ENCODE measurements at places on chromosomes 3 and 15.

GRCh38 chr3:147816752-147817151 lies 407.6 kb downstream of the ZIC1 start:
- no peak for DNase-seq

DNA sequence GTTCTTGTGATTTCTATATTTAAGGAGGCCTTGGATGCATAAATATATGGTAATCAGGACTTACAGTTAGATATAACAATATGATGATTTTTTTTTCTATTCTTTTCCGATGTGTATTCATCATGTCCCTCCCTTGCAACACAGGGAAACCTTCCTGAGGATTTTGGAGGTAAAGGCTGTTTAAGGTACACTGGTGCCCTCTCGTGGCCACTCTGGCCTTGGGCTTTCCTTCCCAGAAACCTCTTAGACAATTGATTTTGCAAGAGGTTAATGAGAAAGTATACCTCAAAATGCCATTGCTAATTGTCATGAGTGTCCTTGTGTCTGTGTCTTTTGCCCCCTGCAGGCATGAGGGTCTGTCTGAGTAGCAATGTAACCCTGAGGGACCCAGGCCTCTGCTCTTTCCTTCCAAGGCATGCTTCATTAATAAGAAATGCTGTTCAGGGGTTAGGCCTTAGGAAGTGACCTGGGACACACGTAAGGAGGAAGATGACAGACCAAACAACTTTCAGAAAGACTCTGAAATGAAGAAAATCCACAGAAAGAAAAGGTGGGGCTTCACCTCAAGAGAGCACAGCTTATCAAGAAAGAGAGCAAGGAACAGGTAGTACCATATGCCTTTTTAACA lies 70.3 kb upstream of the PPP2R3A start:
- DNase-seq, result peak; percentile 28

DNA sequence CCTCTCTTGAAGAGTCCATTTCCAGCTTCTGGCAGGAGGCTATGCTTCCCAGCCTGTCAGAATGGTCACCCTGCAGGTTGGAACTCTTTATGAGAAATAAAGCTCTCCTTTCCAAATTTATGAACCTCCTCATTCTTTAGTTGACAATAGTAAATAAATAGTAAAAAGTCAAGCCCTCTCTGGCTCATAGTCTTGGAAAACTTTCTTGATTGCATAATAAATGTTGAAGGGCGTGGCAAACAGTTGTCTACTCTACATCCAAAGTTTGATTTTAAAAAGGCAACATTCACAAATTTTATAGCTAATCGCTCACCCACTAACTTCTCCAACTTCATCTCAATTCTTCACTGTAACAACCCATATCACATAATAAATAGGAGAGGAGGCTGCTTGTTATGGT lies 58.8 kb downstream of the MCF2L2 start:
- DNase-seq, result no peak

DNA sequence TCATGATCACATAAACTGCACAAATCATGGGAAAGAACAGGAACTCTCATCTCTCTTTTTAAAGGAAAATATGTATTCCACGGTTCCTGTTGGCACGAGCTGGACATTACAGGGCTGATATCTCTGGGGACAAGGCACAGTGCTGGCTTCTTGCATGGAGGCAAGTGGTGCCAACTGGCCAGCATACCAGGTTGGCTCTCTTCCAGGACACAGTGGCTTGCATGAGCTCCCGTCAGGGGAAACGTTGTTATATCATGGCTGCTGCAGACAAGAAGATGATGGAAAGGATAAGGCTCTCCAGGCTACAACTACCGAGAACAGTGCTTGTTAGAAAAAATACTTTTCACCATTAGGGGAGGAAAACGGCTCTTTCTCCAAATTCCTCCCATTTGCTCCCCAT lies 283.9 kb downstream of the RORA start:
- no peak for DNase-seq

- no peak for DNase-seq
These were observed 25.5 kb upstream of the FGD5 start for GRCh38 chr3:14793126-14793857.

DNA sequence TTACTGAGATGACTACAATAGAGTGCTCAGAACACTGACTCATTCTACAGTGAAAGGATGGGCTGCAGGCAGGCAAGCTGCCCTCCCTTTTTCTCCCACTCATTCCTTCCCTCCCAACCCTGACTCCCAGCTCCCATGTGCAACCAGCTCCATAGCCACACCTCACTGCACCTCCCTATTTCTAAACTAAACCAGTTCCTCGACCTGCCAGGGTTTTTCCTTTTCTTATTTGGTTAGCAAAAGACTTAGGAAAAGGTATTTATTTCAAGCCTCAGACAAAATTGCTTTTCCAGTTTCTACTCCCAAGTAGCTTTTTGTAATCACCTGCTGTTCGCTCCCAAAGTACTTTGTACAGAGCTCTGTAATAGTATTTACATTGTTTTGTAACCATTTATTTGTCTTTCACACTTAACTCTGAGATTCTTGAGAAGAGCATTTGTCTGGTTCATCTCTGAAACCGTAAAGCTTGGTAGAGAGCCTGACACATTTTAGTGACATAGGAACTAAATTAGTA lies 2.2 kb downstream of the AADAC start:
- DNase-seq, result peak; percentile 27
